ENCODE measurements at places on chromosomes 16 and 17. TPM values are rescaled to one million over a fixed set of nuclear protein-coding genes. Genes with fewer than 3 reads are reported as not detected.
A peak's percentile ranks its signal among the peaks of the same experiment; 100 is the strongest.

Gene TOX3
- 3.7 TPM for total RNA-seq

Gene FAM234A
- 56.0 TPM for total RNA-seq

Gene CTRB1
- total RNA-seq: not detected

Gene TRAPPC1
- 135 TPM for total RNA-seq

GRCh38 chr16:1884155-1884760 is 12.3 kb upstream of the MEIOB start:
- H3K36me3 ChIP-seq: no peaks in the 10 kb centered on the region
- no peak overlapping the region for H3K27ac ChIP-seq
- no peaks in the 10 kb centered on the region for H3K4me1 ChIP-seq
- H3K4me3 ChIP-seq: no peak overlapping the region
- DNase-seq: no peak
- H3K27me3 ChIP-seq: peaks cover 18% of the 10 kb centered on the region

DNA sequence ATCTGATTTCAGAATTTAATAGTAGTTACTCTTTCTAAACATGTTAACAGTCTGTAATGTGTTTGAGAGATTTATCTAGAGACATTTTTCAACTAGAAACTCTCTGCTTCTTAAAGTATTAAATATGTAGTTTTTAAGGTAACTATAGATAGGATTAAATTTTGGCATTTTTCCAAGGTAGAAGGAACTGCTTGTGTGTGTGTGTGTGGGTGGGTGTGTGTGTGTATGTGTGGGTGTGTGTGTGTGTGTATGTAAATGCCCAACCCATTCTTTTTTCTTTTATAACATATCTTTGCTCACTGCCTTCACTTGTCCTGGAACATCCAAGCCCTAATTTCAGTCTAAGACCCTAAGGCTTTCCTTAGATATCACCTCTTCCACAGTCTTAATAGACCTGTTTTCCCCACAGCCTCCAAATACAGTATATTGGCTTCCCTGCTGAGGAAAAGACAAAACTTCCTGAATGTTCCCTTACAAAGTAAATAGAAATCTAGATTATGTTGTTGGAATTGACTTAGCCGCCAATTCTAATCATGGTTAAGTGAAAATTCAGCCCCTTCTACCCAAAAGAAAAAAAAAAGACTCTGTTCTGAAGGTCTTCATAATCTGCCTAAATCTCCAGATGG is 33.5 kb downstream of the NUP93 start:
- H3K36me3 ChIP-seq: peaks cover 20% of the 10 kb centered on the region
- no peak overlapping the region for H3K27ac ChIP-seq
- H3K27me3 ChIP-seq: no peaks in the 10 kb centered on the region
- H3K4me3 ChIP-seq: no peak overlapping the region

GRCh38 chr17:42251115-42251514 is 25.1 kb downstream of the STAT5B start:
- H3K27ac ChIP-seq: peak overlapping the region; percentile 14
- H3K27me3 ChIP-seq: no peaks in the 10 kb centered on the region
- H3K36me3 ChIP-seq: no peaks in the 10 kb centered on the region
- H3K4me1 ChIP-seq: peaks cover 41% of the 10 kb centered on the region
- no peak for DNase-seq

DNA sequence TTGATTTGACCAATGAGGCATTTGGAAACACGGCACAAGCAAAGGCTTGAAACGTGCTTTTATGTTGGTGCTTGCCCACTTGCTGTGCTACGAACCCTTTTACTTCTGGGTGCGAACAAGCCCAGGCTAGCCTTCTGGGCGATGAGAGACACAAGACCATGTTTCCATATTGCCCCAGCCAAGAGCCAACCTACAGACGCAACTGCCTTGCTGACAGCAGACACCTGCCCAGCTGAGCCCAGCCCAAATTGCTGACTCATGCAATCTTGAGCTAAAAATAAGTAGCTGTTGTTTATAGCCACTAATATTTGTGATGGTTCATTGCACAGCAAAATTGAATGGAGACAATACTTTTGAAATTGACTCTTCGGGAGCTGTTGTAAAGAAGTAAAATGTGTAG is 464.5 kb downstream of the WWOX start:
- DNase-seq: no peak
- no peaks in the 10 kb centered on the region for H3K4me1 ChIP-seq
- no peak overlapping the region for H3K4me3 ChIP-seq

- no peak overlapping the region for H3K27ac ChIP-seq
- no peaks in the 10 kb centered on the region for H3K36me3 ChIP-seq
Observed at GRCh38 chr17:34837876-34838478, 123.3 kb downstream of the CCT6B start.

DNA sequence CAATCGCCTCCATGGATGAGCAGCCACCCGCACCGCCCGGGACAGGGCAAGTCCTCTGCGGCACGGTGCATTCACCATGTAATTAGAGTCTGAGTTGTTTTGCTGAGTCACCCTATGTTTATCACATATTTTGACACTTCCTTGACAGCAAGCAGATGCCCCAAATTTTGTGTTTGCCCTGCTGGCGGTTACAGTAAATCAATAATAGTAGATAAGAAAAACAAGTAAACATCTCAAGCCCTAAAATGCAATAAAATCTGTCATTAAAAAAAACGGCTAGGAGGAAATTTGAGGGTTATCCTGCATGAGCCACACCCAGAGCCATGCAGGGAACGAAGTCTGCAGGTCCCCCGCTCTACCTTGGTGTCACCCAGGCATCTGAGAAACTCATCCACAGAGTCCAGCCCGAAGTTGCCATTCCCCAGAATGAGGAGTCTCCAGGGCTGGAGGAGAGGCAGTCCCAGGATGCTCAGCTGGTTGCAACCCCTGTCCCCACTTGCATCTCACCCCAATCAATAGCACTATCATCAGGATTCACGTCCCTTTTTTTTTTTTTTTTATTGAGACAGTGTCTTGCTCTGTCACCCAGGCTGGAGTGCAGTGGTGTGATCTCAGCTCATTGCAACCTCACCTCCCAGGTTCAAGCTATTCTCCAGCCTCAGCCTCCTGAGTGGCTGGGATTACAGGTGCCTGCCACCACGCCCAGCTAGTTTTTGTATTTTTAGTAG is 16.5 kb upstream of the ST6GALNAC1 start:
- no peak overlapping the region for H3K4me3 ChIP-seq
- no peaks in the 10 kb centered on the region for H3K36me3 ChIP-seq
- H3K4me1 ChIP-seq: peaks cover 7% of the 10 kb centered on the region

GRCh38 chr17:35537601-35538141 is at the start of gene SLFN12L:
TSS of gene SLFN12L (minus strand) at chr17:35537678. CDS start at chr17:35522364, 15,314 bp downstream.
- H3K4me3 ChIP-seq: peak within 1 kb of the TSS; percentile 38
- peak within 1 kb of the TSS; percentile 72 for H3K27ac ChIP-seq
- H3K27me3 ChIP-seq: no peaks in the 10 kb centered on the region
- DNase-seq: no peak

- H3K27ac ChIP-seq: peak overlapping the region; percentile 99
- H3K36me3 ChIP-seq: peaks cover 5% of the 10 kb centered on the region
- H3K4me1 ChIP-seq: peaks cover 32% of the 10 kb centered on the region
- no peak for DNase-seq
- peak overlapping the region; percentile 99 for H3K4me3 ChIP-seq
- H3K27me3 ChIP-seq: no peaks in the 10 kb centered on the region
Observed at GRCh38 chr16:2751577-2752034, 832 bp upstream of the SRRM2 start.

- H3K27ac ChIP-seq: no peak overlapping the region
- DNase-seq: no peak
- no peak overlapping the region for H3K4me3 ChIP-seq
- H3K36me3 ChIP-seq: peaks cover 68% of the 10 kb centered on the region
Observed at GRCh38 chr16:25134166-25134700, 22.7 kb downstream of the LCMT1 start.

DNA sequence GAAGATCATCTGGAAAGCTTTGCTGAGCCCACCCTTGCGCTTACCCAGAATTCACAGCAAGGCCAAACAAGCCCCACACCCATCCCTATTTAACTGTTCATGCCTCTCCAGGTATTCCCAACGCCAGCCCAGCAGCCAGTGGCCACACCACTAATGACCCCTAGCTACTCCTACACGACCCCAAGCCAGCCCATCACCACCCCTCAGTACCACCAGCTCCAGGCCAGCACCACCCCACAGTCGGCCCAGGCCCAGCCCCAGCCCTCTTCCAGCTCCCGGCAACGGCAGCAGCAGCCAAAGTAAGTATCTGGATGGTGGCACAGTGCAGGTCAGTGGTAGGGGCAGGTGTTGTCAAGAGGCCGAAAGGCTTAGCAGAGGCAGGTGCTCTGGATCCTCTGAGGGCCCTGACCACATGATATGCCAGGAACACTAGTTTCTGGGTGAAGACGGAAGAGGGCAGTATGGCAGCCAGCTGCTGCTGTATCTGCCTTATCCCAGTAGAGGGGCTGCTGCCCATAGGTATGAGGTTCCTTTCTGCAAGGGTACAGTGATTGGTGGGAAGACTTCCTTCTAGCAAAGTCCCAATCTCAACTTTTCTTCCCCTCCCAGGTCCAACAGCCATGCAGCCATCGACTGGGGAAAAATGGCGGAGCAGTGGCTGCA is 10.7 kb downstream of the PROCA1 start:
- H3K36me3 ChIP-seq: peaks cover 78% of the 10 kb centered on the region
- no peak for DNase-seq
- H3K4me3 ChIP-seq: no peak overlapping the region

DNA sequence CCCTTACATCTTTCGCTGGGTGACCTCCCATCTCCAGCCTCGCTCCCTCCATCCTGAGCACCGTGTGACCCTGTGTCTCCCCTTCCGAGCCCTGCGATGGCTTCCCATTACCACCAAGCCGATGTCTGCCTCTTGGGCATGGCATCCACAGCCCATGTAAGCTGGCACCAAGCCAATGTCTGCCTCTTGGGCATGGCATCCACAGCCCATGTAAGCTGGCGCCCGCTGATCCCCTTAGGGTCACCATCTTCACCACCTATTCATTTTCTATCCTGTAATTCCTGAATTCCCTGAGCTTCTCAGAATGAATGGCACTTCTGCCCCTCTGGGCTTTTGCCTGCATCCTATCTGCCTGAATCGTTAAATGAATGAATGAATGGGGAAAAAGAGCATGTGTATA is 478.2 kb upstream of the CCL2 start:
- H3K27ac ChIP-seq: no peak overlapping the region
- no peak for DNase-seq
- no peaks in the 10 kb centered on the region for H3K36me3 ChIP-seq
- no peaks in the 10 kb centered on the region for H3K4me1 ChIP-seq
- H3K27me3 ChIP-seq: no peaks in the 10 kb centered on the region

All from upper lobe of right lung (tissue), 1 donor.